ENCODE measurements at places on chromosomes 1 and 21. TPM values are rescaled to one million over a fixed set of nuclear protein-coding genes. Genes with fewer than 3 reads are reported as not detected.

Gene MEX3A
- total RNA-seq = 6.1 TPM

Gene LYPD8
- total RNA-seq = not detected

DNA sequence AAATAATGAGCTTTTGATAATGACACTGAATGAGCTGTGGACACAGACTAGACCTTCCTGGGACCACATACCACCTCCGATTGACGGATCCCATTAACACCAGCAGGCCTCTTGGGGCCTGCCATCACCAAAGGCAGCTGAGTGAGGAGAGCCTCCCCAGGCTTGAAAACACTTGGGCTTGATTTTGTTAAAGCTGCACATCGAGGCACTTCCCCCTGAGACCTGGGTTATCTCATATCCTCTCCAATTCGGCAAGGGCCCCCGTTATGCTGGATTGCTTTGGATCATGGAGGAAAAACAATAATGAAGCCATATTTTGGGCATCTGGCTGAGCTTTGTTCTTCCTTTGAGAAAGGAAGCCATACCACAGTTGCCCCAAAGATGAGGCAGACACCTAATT lies 143.0 kb downstream of the AJAP1 start:
- no peak for DNase-seq

- DNase-seq = no peak
Observed at GRCh38 chr1:68011657-68012375, 38.6 kb downstream of the DIRAS3 start.

DNA sequence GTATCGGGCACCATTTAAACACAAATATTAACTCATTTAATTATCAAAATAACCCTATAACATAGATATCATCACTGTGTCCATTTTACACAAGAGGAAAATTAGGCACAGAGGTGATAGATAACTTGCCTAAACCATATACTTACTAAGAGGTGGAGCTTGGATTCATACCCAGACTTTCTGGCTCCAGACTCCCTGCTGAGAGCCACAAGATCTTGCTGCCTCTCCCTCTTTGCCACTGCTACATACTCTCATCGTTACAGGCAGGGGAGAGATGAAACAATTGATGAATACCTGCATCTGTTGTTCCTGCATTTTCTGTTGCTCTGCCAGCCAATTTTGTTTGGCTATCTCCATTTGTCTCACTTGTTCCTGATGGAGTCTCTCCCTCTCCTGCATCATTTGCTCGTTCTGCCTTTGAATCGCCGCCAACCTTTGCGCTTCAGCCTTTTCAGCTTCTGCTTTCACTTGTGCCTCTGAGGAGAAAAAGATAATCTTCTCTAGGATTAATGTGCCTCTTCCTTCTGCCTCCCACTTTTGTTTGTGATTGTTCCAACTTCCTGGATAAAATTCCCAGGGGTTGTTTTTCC lies 10.6 kb downstream of the GBP5 start:
- DNase-seq = peak; percentile 18

Gene OR2L8
- total RNA-seq = not detected

DNA sequence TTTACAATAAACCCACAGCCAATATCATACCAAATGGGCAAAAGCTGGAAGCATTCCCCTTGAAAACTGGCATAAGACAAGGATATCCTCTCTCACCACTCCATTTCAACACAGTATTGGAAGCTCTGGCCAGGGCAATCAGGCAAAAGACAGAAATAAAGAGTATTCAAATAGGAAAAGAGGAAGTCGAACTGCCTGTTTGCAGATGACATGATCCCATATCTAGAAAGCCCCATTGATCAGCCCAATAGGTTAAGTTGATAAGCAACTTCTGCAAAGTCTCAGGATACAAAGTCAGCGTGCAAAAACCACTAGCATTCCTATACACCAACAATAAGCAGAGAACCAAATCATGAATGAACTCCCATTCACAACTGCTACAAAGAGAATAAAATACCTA lies 235.5 kb downstream of the DPYD start:
- no peak for DNase-seq
